ENCODE measurements at places on chromosomes 7 and 10. TPM values are rescaled to one million over a fixed set of nuclear protein-coding genes. Genes with fewer than 3 reads are reported as not detected.

OR2A7 gene
- total RNA-seq, result 0.68 TPM

SSC4D gene
- 1.2 TPM for total RNA-seq

ZFAND2A gene
- total RNA-seq, result 15.2 TPM

C10orf62 gene
- total RNA-seq, result not detected

SFTPA1 gene
- total RNA-seq, result not detected

ARMH3 gene
- 18.1 TPM for total RNA-seq

ANTXRL gene
- total RNA-seq, result not detected

DNA sequence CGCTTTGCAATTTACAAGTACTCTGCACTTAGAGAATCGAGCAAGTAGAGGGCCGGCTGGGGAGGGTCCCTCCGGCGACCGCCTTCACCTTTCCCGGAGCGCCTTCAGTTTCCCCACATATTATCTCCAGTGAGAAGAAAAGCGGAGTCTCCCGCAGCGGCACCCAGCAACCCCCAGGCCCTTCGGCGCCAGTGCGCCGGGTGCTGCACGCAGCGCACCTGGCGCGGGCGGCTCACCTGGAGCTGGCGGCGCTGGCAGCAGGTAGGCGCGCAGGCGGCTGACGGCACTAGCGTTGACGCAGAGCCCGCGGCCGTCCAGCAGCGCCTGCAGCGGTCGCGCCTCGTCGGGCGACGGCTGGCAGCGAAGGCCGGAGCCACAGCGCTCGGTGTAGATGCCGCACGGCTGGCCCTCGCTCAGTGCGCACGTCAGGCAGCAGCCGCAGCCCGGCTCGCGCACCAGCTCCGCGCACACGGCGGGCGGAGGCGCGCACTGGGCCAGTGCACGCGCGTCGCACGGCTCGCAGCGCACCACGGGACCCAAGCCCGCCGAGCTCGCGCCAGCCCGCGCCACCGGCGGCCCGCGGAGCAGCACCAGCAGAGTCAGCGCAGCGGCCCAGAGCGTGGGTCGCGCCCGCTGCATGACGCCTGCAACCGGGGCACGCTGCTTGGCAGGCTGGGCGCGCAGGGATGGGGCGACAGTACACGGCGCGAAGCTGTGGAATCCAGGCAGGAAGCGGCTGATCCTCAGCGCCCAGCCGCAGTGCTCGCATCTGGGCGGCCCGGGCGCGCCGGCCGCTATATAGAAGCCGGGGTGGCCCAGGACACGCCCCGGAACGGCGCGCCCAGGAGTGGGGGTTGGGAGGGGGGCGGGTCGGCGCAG is at the start of gene IGFBP3:
Gene IGFBP3, minus strand, starts transcription at position 771 of the 879 bp plus-strand sequence. Its CDS starts 132 bp downstream, at position 639.
- DNase-seq, result no peak
- H3K4me1 ChIP-seq, result peaks cover 87% of the 10 kb centered on the region
- peak within 1 kb of the TSS; percentile 89 for H3K4me3 ChIP-seq
- peaks cover 13% of the 10 kb centered on the region for H3K36me3 ChIP-seq

DNA sequence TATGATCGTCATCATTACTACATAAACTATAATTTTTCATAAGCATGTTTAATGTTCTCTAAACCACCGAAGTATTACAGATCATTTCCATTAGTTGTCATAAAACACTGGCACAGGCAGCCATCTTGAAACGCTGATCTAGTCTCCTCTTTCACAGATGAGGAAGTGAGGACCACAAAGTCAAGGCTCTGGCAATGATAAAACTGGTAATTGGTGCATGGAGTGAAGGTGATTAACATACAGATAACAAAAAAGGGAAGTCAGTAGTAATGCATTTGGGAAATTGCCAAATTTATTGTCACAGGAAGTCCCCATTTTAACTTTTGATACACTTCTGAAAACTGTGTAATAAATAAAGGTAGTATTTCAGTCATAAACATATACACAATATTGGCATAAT is 49.3 kb downstream of the FBXL13 start:
- H3K4me3 ChIP-seq, result no peak overlapping the region
- H3K27me3 ChIP-seq, result no peaks in the 10 kb centered on the region

- no peak overlapping the region for H3K4me3 ChIP-seq
- H3K27ac ChIP-seq, result no peak overlapping the region
- DNase-seq, result no peak
- peaks cover 2% of the 10 kb centered on the region for H3K36me3 ChIP-seq
These were observed 445.1 kb upstream of the ZMIZ1 start for GRCh38 chr10:78623578-78624215.

DNA sequence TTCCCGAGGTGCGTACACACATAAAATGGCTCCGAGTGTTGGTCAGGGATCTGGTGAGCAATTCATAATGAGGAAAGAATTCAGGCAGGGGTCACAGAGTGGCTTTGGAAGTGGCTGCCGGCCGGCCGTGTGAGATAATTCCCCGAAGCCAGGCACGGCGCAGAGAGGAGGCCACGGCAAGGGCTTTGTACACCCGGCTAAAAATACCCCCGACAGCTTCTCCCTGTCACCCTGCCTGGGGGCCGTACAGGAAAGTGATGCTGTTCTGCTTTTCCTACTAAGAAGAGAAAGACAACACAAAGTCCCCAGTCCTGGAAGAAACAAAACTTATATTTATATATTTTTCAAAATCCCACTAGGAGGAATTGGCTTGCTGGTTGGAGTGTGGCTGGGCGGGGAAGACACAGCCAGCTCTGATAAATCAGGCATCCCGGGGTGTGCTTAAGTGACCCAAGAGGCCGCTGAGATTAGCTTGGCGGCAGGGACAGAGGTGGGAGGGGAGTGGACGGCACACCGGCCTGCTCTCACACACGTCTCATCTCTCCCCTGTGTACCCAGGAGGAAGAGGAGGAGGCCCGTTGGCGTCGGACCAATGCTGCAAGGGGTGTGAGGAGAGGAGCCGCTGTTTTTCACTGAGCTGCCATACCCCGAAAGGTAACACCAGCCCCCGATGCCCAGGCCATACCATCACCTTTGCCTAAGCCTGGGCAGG is 70.5 kb downstream of the ZMIZ1 start:
- H3K4me3 ChIP-seq, result peak overlapping the region; percentile 36
- H3K4me1 ChIP-seq, result peaks cover 68% of the 10 kb centered on the region
- H3K36me3 ChIP-seq, result peaks cover 18% of the 10 kb centered on the region
- DNase-seq, result no peak
- no peaks in the 10 kb centered on the region for H3K27me3 ChIP-seq
- H3K27ac ChIP-seq, result peak overlapping the region; percentile 98

DNA sequence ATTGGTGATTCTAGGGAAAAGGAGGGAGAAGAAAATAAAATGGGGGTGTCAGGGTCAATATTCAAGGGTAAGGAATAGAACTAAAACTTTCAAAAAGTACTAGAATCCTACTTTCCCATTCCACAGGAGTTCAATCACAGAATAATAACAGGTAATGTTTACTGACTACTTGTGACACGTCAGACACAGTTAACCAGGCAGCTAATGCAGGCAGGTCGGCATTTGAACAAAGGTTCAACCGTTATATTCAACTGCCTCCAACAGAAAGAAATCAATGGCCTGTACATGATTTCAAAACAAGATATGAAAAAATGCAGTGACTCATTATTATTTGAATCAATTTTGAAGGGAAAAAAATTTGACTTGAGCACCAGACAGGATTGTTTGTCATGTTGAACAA is 3.1 kb downstream of the ASB15 start:
- H3K36me3 ChIP-seq, result no peaks in the 10 kb centered on the region
- no peaks in the 10 kb centered on the region for H3K27me3 ChIP-seq
- H3K4me1 ChIP-seq, result peaks cover under 1% of the 10 kb centered on the region
- H3K27ac ChIP-seq, result no peak overlapping the region

DNA sequence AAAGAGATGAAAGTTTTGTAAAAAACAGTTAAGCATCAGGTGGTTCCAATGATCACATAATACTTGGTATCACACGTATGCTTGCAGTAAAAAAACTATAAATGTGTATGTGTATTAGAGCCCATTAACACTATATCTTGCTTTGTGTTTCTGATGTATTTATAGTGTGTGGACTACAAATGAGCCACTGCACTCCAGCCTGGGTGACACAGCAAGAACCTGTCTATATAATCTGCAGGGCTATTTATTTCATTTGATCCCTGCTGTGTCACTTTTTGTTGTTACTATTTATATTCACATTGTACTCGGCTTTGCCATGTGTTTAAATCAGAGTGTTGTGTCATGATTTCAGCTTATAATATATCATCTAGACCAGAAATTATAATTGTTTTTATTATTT is 487.8 kb upstream of the TEX47 start:
- no peaks in the 10 kb centered on the region for H3K4me1 ChIP-seq
- H3K27ac ChIP-seq, result no peak overlapping the region
- no peak overlapping the region for H3K4me3 ChIP-seq
- H3K36me3 ChIP-seq, result no peaks in the 10 kb centered on the region
- H3K27me3 ChIP-seq, result no peaks in the 10 kb centered on the region
- DNase-seq, result no peak

GRCh38 chr7:100562195-100563099 is 11.3 kb downstream of the SAP25 start:
- peaks cover 1% of the 10 kb centered on the region for H3K36me3 ChIP-seq
- no peak overlapping the region for H3K4me3 ChIP-seq
- H3K27ac ChIP-seq, result no peak overlapping the region
- no peak for DNase-seq
- no peaks in the 10 kb centered on the region for H3K27me3 ChIP-seq

GRCh38 chr10:52631146-52631545 is 141.4 kb downstream of the MBL2 start:
- peaks cover 4% of the 10 kb centered on the region for H3K4me1 ChIP-seq
- DNase-seq, result no peak
- no peaks in the 10 kb centered on the region for H3K36me3 ChIP-seq
- no peak overlapping the region for H3K4me3 ChIP-seq
- H3K27ac ChIP-seq, result no peak overlapping the region

DNA sequence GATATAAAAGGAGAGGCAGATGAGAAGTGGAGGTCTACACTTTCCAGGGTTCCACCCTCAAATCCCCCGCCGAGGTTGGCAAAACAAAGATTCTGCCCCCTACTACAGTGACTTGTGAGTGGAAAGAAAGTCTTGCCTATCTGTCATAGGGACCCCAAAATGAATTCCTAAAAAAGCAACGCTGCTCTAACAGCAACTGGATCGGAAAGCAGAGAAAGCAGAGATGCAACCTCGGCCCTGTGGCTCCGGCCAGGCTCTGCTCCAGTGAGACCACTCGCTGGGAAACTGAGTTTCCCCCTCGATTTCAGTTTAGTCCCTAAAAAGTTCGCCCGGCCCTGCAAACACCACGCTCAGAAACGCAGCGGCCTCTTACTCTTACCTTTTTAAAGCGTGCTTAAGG is 297.9 kb upstream of the NFE2L3 start:
- peak overlapping the region; percentile 42 for H3K4me3 ChIP-seq
- peak overlapping the region; percentile 90 for H3K27ac ChIP-seq
- no peak for DNase-seq
- H3K27me3 ChIP-seq, result peaks cover 6% of the 10 kb centered on the region
- H3K36me3 ChIP-seq, result no peaks in the 10 kb centered on the region

DNA sequence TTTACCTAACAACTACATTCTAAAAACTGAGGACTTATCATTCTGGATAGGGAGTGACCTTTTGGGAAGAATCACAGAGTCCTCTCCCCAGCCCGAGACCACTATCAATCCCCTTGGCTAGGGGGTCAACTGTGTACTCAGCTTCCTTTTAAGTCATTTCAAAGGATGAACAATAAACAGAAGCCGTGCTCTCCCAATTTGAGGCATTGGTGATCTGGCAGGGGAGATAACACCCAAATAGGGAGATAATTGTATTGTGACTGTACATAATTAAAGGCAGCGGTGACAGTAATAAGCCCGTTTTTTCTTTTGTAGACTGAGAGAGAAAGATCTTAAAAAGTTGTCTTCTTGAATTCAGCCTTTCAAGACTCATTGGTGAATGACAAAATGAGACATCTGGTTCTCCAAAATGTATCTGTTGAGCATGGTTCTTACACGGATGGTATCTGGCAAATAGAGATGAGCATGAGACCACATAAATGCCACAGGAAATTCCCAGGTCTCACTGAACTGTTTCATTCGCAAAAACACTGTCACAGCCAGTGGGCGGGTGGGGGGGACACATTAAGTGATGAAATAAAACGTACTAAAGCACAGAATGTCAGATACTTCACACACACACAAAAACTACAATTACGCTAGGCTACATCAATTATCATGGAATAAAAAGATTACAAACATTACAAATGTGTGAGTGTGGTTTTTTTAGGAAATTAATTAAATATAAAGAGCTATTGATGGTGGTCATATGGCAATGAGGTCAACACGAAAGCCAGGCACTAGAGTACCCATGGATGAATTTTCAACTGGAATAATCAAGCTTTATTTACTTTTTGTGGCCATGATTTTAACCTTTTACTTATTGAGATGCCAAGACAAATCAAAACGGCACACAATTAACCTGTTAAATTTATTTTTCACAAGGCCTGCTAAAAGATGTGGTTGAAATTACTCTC is 108.4 kb downstream of the HIPK2 start:
- no peak for DNase-seq
- H3K4me3 ChIP-seq, result no peak overlapping the region
- H3K36me3 ChIP-seq, result peaks cover 12% of the 10 kb centered on the region
- no peak overlapping the region for H3K27ac ChIP-seq
- H3K4me1 ChIP-seq, result peaks cover 19% of the 10 kb centered on the region
- no peaks in the 10 kb centered on the region for H3K27me3 ChIP-seq

DNA sequence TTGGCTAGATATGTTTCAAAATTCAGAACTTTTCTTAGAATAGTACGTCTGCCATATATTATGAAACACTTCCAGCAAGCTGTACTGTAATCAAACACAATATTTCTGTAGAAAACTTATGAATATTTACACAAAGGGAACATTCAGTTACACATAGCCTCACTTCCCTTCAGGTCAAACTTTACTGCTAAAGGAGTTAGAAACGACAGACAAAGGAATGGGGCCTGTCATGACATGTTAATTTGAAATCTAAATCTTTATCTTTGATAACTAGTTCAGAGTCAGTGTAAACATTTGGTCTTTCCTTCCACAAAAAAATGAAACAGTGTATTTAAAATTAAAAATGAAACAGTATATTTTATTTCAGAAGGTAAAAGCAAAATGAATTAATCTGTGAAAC is 1.0 kb upstream of the CROT start:
- peak overlapping the region; percentile 87 for H3K4me3 ChIP-seq
- peaks cover 31% of the 10 kb centered on the region for H3K4me1 ChIP-seq
- no peaks in the 10 kb centered on the region for H3K27me3 ChIP-seq
- no peak for DNase-seq

- H3K36me3 ChIP-seq, result no peaks in the 10 kb centered on the region
- H3K27me3 ChIP-seq, result peaks cover 46% of the 10 kb centered on the region
- H3K4me3 ChIP-seq, result no peak overlapping the region
- no peak overlapping the region for H3K27ac ChIP-seq
- peaks cover 11% of the 10 kb centered on the region for H3K4me1 ChIP-seq
These were observed 380 bp downstream of the NAT16 start for GRCh38 chr7:101179713-101180112.

DNA sequence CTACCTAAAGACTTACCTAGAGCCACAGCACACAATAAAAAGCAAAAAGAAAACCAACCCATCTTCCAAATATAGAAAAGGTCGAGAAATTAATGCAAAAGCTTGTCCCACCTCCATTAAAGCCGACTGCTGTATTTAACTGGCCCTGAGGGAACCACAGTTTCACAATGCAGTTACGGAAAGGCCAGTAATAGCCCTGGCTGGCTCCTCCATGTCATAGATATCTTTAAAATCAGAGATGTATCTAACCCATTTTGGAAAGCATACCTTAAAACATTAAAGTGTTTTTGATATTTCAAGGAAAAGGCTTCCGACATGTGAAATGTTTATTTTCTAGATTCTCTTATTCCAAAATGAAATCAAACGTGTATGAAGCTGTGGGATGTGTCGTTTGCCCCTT is 23.0 kb downstream of the HDAC9 start:
- no peak overlapping the region for H3K27ac ChIP-seq
- H3K4me1 ChIP-seq, result peaks cover 56% of the 10 kb centered on the region
- no peaks in the 10 kb centered on the region for H3K36me3 ChIP-seq
- no peak for DNase-seq
- no peaks in the 10 kb centered on the region for H3K27me3 ChIP-seq

Data from chondrocyte (in vitro differentiated cells).